ENCODE measurements at places on chromosomes 2 and 18.

DNA sequence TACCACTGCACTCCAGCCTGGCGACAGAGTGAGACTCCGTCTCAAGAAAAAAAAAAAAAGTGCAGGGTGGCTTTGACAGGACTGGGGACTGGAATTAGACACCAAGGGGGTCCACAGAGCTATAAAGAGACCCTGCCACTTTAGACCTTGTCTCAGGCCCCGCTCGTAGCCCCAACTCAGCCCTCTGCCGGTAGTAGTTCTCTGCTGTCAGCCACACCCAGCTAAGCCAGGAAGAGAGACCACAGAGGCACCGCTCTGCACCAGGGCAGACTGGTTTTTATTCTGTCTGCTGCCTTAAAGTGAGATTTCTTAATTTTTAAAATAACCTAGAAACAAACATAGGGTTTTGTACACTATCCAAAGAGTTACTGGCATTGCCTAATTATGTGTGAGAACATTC, 66.0 kb downstream of the STEAP3 start:
- no peak for DNase-seq

DNA sequence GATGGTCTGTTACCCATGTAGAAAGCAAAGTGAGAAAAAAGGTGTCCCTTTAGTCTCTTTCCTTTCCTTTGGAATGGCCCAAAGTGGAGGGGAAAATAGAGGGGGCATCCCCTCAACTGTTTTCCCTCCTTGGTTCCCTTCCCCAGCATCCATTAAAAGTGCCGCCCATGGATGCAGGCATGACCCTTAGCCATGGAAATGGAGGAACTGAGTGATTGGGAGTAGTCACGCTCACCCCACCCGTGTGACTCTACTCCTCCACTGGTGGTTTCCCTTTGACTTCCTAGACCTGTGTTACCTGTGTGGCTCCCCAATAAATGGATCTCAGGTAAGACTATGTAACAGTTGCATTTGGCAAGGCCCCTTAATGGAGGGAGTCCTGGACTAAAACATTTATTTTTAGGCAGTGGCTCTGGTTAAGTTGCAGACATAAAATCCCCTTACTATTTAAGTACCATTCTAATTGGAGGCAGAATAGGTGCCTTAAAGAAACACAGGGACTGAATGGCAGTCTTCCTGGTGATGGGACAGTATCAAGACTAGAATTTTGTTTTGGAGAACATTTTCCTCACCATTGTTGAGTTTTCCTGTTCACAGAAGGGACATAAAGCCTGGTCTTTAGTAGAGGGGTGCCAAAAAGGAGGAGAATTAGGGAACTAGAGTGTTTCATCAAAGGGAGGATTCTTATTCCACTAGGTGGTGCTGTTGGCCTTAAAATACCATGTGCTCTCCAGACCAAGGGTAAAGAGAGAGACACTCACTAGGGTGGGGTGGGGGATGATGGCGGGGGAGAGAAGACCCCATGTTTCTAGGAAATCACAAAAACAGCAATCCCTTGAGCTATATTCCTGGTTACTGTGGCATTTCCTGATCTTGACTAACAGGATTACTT, 25.7 kb upstream of the PLA2R1 start:
- no peak for DNase-seq

GRCh38 chr2:145827235-145827634, 1307.3 kb upstream of the ZEB2 start:
- no peak for DNase-seq

- peak; percentile 42 for DNase-seq
Measured at GRCh38 chr18:12839526-12840196, 44.4 kb downstream of the PTPN2 start.

- DNase-seq: no peak
Measured at GRCh38 chr18:57730146-57730545, 73.0 kb downstream of the ATP8B1 start.

- DNase-seq: no peak
Measured at GRCh38 chr18:37429791-37430190, 135.8 kb downstream of the CELF4 start.

- no peak for DNase-seq
Measured at GRCh38 chr2:15112216-15112615, 448.9 kb downstream of the NBAS start.

DNA sequence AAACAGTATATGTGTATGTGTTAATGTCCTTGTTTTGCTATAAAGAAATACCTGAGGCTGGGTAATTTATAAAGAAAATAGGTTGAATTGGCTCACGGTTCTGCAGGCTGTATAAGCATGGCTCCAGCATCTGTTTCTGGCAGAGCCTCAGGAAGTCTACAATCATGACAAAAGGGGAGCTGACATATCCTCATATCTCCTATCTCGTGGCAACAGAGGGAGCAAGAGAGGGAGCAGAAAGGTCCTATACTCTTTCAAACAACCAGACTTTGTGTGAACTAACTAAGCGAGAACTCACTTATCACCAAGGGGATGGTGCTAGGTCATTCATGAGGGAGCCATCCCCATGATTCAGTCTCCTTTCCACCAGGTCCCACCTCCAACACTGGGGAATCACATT, 13.0 kb downstream of the CALCRL start:
- DNase-seq: no peak

GRCh38 chr2:67039517-67040103, 357.5 kb upstream of the ETAA1 start:
- no peak for DNase-seq

DNA sequence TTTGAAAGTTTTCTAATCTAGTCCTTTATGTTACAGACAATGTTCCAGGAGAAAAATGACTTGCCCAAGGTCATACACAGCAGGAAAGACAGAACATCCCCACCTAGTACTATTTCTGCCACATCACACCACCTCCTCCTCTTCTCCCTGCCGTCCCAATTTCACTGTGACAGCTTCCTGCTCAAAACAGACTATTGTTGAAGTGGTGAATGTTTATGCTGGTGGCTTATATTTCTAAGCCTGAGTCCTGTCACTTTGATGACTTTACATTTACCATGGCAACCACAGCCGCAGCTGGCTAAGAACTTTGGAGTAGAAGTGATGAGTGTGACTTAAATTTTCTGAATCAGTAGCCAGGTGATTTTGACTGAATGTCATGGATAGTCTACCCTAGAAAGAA, 10.0 kb downstream of the GALNT5 start:
- no peak for DNase-seq

GRCh38 chr2:7133521-7133920, 216.3 kb downstream of the RNF144A start:
- no peak for DNase-seq

DNA sequence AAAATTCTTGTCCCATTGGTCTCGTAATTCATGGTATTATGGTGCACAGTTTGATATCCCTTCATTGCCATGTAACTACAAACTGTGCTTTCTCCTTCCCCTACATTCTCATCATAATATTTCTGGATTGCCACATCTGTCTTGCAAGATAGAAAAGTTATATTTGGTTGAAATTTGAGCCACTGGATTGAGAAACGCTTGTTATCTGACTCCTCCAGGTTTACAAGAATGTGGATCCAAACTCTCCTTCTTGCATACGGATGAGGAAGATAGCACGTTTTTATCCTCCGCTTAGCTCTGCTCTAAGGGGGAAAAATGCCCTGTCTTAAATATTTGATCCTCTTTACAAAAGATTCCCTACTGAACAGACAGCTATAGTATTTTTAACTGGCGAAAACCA, 438.2 kb downstream of the TSN start:
- no peak for DNase-seq

DNA sequence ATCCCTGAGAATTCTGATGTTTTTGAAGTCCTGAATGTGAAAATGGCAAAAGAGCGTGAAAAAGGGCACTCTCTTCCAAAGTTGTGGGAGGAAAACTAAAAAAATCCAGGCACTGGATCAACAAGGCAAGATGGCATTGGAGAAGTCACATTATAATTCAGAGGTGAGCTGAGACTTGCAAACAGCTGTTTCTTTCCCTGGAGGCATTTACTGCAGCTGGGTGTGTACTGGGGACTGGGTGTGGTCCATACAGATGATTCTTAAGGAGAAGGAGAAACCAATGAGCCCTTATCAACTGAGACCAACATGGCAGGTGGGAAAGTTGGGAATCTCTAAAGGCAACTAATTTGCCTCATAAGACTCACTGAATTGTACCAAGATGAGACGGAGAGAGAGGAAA, 313.9 kb downstream of the TRIB2 start:
- DNase-seq: no peak

DNA sequence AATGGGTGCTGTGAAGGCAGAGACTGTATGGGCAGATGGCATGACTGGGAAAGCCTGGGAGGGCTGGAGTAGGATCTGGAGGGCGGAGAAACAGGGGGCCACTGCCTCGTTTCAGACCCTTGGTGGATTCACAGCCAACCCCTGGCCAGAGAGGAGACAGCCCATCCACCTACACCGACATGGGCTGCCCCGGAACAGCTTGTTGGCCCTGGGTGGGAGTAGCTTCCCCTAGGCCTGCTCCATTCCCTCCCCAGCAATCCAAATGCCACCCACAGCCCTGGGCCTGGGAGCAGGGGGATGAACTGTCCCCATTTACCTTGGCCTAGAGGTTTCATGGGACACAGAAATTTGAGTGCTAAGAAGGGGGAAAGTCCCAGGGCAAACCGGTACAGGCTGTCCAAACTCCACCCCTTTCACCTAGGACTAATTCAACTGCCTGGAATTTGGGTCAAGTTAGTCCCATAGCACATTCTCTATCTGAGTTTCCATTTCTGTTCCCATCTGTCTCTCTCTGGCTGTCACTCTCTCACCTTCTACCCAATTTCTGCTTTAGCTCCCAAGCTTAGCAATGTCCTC, 37.0 kb downstream of the LBH start:
- DNase-seq: no peak

GRCh38 chr2:177921726-177922125, 150.9 kb downstream of the PDE11A start:
- DNase-seq: no peak

GRCh38 chr2:15223887-15224286, 337.2 kb downstream of the NBAS start:
- no peak for DNase-seq

DNA sequence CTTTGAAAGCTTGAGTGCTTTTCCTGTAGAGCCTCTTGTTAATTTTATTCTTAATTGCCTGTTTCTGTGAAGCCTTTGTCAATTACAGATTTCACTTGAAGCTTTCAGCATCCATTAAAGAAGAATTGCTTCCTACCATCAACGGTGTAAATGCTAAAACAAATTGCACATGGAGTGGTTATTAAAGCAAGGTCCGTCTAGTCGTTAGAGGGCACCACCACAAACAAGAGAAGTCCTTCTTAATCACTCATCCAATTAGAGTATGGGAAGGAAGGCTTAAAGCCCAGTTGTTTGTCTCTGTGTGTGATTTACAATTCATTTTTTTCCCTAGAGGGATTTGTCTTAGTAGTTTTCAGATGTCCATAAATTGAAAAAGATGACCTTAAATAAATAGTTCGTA, 1.6 kb downstream of the KCNJ3 start:
- DNase-seq: no peak

DNA sequence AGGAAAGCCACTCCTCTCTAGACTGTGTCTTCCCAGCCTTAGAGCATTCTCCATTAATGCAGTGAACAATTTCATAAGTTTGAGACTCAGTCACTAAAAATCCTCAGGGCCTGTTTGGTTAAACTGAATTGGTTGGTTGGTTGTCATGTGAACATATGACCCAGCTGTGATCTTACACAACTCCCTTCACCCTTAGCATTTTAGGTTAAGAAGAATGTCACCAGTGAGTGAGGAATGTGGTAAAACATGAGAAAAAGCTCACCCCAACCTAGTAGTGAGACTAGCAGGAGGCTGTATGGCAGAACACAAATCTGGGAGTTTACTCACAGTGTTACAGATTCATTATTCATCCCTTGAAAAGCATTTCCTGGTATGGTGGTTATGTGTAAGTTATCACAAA, 32.4 kb downstream of the LHCGR start:
- DNase-seq: no peak

DNA sequence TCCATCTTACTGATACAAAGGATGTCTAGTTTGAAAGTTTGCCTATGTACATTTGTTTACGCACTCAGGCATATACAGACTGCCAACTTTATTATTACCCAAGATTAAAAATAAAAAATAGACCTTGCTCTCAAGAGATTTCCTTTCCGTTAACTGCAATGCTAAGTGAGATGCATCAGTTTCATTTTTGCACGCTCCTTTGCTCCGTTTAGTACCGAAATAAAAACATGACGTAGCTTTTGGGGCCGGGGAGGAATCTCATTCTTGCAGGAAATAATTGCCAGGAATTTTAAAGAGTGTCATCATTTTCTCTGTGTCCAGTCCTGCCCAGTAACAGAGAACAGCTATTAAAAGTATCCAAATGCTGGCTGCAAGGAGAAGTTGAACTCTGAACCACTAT, 169.5 kb downstream of the SLC8A1 start:
- no peak for DNase-seq

DNA sequence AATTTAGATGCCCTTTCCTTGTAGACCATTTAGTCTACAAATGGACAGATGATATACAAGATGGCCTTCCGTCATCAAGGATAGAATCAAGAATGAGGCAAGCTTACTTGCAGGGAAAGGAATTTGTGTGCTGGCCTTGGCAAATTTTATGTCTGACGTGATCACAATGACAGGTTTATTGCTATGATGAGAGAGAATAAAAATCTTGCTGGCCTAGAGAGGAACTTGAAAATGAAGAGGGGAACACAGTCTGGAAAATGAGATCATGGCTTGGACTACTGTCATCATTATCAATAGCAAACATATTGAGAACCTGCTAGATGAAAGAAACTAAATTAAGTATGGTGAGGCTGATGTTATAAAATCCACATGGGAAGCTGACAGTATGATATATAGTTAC, 66.0 kb downstream of the CSRNP3 start:
- DNase-seq: no peak

DNA sequence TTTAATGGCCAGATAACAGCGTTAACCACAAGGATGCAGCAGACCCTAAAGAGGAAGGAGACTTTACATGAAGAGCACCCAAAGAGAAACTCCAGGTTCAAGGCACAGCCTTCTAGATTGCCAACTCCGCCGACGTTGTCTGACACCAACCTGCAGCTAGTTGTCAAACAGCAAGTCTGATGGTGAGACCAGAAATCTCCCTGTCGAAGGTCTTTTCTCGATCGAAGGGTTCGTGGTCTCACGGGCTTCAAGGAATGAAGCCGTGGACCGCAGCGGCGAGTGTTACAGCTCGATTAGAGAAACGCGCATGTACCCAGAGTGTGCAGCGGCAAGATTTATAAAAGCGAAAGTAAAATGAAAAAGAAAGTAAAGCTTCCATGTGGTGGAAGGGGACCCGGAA, 656.3 kb downstream of the XIRP2 start:
- no peak for DNase-seq

DNA sequence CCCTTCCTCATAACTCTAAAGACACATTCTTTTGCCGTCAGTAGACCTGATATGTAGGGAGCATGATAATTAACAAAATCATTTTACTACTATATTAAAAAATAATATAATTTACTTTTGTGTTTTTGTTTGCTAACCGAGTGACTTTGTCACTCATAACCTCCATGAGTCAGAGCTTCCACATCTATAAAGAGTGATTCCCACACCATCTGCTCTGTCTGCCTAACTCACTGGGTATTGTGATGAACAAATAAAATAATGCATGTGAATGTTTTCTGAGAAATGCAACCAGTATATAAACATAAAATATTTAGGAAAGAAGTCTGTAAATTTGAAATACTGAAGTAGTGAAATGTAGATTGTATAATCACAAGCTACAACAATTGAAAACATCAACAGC, 123.4 kb upstream of the DSEL start:
- no peak for DNase-seq

- no peak for DNase-seq
Measured at GRCh38 chr2:158393886-158394285, 62.7 kb downstream of the CCDC148 start.

Data from activated naive CD4-positive, alpha-beta T cell treated with Interleukin-2 at 50 U/mL for 16 hours (primary cell).